T-helper 2 cell (primary cell): ENCODE measurements at places on chromosomes 13 and 19.
A peak's percentile ranks its signal among the peaks of the same experiment; 100 is the strongest.

DNA sequence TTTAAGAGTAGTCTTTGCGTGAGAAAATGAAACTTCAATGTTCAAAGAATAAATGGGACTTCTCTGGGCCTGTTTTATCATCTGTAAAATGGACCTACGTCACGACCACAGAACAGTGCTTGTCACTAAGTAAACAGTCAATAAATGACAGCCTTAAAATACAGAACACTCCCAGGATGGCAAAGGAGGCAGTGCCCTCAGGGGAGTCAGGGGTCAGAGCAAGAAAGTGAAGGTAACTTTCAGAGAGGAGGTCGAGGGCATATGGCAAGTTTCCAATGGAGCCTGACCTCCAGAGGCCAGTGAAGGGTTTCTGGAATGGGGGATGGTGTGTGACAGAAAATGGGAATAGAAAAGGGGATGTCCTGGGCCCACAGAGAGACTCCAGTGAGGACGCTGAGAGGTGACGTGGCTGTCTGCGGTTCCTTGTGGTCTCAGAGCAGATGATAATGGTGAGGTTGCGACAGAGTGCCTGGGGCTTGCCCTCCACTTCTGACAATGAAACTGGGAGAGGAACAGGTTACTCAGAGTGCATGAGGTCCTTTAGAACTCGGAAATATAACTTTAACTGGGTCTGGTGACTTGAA is 91.8 kb downstream of the UBL3 start:
- peak; percentile 61 for DNase-seq

DNA sequence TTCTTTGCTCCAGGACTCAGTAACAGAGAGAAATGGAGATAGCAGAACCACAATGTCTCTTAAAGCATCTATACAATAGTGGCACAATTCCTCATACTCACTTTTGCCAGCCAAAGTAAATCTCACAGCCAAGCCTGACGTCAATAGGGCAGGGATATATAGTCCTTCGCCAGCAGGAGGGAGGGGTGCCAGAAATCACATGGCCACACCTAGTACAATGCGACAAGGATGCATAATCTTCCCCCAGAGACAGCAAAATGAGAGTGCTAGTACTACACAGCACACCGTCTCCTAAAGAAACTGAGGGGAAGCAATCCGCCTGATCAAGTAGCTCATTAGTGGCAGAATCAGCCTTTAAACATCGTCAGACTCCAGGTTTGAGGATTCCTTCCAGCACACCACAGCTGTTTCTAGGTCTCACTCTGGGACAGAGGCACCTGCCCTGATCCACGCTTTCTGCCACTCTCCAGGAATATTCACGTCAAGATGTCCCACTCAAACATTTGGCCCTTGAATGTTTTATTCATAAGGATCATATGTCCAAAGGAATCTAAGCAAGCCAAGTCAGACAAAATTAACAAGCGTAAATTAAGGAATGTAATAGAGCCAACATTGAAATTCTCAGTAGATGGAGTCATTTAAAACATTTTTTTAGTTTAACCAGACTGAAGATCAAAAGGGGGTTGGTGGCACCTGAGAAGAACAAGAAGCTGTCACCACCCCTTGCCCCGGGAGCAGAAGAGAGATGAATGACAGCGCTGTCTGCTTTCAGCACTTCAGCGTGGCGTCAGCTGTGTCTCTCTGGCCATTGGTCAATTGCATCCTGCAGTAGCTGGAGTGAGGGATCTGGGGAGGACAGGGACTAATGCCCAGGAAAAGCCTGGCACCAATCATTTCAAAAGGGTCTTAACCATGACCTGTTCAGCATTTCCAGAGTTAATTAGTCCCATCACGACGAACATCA is 63.5 kb upstream of the SERP2 start:
- DNase-seq, result no peak

DNA sequence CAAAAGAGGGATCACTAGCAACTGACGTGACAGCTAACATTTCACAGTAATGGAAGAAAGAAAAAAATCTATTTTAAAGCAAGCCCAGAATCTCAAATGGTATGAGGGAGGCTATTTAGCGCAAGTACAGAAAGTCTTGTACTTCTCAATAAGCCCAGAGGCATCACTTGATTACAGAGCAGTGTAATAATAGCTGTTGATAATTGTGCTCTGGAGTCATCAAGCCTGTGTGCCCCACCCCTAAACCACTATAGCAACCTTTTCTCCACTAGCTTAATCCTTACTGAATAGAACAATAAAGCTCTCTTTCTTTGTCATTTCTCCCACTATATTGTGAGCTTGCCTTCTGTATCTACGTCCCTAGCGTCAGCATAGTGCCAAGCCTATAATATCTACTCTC is 56.6 kb downstream of the FREM2 start:
- no peak for DNase-seq

DNA sequence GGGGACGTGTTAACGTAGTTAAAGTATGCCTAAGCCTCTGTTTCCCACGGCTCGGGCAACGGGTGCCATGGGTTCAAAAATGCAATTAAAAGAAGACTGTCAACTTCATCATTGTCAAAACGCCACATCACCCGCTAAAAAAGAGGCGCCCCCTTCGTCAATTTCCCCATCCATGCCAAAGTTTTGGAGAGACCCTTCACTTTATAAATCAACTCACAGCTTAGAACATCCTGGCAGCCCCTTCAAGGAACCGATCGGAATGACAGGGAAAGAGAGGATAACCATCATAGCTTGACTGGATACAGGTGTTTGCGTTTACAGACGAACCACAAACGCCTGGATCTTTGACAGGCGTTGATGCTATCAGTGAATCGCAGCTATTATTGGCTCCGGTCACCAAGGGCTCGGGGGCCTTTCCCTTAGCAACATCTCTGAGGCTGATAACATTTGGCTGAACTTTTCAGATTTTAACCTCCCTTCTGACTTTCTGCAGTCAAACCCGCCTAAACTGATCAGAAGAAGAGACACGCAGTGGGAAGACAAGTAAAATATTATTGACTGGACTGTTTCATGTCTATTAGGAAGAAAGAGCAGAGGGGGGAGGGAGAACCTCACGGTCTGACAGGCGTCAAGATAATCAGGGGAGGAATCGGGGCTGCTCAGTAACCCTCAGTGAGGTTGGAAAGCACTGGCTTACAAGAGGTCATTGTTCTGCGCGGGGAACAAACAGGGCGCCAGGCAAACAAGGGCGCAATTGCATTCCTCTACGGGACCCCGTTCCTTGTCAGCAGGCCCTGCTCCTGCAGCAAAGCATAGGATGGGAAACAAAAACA is 322.5 kb upstream of the ZNF507 start:
- DNase-seq, result no peak

DNA sequence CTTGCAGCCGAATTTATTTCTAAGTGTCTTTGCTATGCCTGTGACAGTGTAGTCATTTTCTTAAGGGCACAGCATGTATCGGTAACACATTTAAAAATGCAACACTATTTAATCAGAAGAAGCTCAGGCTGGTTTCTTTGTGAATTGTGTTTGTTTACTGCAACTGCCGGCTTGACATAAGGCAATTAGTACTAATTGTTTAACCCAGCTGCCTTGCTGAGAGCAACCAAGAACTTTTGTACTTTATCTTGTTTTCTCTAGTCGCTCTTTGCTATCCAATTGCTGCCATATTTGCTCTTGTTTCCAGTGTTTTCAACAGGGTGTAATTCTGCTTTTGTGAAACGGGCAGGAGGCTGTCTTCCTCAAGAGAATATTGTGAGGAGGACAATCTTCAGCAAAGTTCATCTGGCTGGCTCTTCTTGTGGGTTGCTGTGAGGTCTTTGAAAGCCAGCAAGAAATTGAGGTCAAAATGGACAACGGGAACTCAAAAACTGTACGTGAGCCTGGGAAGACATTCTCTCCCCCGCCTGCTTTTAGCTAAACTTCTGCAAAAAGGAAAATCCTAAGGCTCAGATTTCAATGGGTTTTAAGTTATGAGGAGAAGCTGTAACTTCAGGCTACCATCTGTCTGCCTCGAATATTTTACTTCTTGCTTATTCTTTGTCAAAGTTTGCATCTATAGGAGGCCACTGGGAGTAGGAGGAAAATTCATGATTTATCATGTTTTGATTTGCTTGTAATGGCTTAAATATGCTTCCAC is 75.8 kb upstream of the TSHZ3 start:
- DNase-seq, result no peak

- DNase-seq, result no peak
Measured at GRCh38 chr19:56839652-56840450, 675 bp downstream of the PEG3 start.

DNA sequence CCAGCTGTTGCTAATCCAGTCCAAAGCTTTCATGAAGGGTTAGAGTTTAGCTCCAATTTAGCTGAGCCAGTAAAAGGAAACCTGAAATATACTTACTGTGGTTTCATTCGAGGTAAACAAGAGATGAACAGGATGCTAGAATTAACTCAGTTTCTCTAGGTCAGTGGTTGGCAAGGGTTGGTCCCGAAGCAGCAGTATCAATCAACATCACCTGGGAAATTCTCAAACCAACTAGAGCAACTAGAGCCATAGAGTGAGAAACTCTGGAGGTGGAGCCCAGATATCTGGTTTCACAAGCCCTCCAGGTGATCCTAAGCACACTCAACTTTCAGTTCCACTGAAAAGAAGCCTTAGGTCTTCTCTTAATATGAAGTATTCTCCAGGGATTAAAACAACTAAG is 376.7 kb downstream of the OXGR1 start:
- no peak for DNase-seq

DNA sequence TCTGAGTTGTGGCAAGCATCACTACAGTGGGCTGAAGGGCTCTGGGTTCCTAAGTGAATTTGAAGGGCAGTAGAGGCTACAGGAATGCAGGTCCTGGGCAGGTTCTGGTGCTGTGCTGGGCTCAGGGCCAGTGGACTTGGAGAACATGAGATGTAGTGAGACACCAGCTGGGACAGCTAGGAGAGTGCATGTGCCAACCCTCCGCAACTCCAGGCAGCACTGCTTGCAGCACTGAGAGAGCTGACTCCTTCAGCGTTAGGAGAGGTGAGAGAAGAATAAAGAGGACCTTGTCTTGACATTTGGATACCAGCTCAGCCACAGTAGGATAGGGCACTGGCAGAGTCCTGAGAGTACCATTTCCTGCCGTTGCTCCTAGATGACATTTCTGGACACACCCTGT is 739.9 kb upstream of the PRR20A start:
- no peak for DNase-seq

GRCh38 chr19:12840091-12841079 is 2.1 kb downstream of the MAST1 start:
- no peak for DNase-seq

- no peak for DNase-seq
Measured at GRCh38 chr13:85497652-85498051, 301.6 kb downstream of the SLITRK6 start.
